ENCODE measurements at places on chromosomes 5 and 9.

DNA sequence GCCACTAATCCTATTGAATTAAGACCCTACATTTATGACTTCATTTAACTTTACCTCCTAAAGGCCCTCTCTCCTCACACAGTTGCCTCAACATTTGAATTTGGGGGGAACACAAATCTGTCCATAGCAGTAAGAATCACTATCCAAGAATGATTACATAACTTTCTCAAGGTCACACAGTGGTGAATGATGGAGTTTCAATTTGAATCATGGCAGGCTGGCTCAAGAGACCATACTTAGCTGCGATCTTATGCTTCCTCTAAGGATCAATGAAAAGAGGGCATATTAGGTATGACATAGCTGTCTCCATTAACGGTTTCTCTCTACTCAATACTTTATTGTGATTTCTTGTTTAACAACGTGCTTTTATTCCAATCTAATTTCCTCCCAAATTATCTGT is 44.1 kb upstream of the PDE4D start:
- no peak for DNase-seq

- DNase-seq, result peak; percentile 49
Measured at GRCh38 chr5:66757219-66757833, 161.1 kb downstream of the MAST4 start.

GRCh38 chr5:151890299-151890698 is 34.4 kb downstream of the GLRA1 start:
- DNase-seq, result no peak

DNA sequence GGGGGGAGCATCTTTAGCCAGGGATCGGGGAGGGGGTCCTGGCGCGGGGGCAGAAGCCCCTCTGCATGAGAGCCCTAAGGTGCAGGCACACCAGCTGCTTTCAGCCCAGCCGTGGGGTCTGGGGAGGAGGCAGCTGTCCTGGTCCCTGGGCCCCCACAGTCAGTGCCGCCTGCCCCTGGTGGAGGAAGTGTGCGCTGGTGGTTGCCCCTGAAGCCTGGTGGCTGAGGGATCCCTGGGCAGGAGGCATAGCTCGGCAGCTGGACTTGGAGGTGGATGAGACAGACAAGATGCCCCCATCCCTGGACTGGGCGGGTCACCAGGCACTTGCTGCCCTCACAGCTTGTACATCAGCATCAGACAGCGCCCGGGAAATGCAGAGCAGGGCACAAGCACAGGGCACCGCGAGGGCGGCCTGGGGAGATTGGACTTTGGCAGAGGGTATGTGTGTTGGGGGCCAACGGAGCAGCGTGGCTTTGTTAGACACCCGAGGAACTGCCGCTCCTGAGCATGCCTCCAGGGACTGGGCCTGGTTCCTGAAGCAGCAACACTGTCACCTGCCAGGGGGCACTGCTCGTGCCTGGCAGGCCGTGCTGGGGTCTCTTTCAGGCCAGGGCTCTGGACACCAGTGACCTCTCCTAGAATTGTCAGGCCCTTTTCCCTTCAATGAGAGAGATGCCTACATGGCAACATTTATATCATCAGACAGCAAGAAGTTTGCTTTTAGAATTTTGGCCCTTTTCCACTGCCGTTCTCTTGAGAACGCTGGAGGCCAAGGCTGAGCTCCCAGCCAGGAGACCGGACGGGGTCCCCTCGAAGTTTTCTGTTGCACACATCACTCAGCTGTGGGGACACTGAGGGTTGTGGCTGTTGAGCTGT is 41.9 kb upstream of the CTSL start:
- DNase-seq, result peak; percentile 35

DNA sequence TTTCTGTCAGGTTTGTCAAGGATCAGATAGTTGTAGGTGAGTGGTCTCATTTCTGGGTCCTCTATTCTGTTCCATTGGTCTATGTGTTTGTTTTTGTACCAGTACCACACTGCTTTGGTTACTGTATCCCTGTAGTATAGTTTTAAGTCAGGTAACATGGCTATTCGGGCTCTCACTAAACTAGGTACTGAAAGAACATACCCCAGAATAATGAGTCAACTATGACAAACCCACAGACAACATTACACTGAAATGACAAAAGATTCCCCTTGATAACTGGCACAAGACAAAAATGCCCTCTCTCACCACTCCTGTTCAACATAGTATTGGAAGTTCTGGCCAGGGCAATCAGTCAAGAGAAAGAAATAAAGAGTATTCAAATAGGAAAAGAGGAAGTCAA is 535.3 kb upstream of the CYLC2 start:
- DNase-seq, result no peak

Measured in right forelimb (tissue), 1 donor.